ENCODE measurements at places on chromosomes 1 and 21.

DNA sequence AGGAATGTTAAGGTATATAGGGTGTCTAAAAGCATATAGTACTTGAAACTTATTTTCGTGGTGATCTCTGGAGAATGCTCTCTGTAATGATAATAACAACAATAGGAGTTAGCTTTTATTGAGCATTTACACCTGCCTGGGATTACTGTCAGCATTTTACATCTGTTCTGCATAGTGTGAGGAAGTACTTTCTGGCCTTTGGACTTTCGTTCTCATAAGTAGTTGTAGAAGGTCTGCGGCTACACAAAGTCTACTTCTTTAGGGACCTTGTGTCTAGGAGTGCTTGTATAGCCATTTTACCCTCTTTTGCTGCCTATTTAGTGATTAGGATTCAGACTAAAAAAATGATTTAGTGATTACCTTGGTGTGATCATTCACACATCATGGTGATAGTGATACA, 103.6 kb upstream of the GPR52 start:
- no peaks in the 10 kb centered on the region for H3K4me1 ChIP-seq
- no peak overlapping the region for H3K4me3 ChIP-seq
- no peaks in the 10 kb centered on the region for H3K36me3 ChIP-seq
- no peak overlapping the region for H3K27ac ChIP-seq
- no peak for DNase-seq

DNA sequence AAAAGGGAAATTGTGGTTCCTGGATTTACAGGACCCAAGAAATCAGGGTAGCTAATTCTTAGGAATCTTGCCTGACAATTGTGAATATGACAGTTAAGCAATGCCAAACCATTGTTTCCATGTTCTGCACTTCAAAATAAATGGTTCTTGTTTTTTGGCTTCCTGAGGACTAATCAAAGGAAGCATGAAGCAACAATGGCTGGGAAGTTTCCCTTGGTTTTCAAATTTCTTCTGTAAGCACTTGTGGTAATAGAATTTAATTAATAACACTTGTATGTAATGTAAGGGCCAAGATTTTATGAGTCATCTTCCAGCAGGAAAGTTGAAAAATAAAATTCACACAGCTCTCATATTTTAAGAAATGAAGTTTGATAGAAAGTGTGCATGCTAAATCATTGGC, 31.7 kb downstream of the JAM2 start:
- no peak for DNase-seq
- no peak overlapping the region for H3K4me3 ChIP-seq
- no peak overlapping the region for H3K27ac ChIP-seq
- no peaks in the 10 kb centered on the region for H3K36me3 ChIP-seq

DNA sequence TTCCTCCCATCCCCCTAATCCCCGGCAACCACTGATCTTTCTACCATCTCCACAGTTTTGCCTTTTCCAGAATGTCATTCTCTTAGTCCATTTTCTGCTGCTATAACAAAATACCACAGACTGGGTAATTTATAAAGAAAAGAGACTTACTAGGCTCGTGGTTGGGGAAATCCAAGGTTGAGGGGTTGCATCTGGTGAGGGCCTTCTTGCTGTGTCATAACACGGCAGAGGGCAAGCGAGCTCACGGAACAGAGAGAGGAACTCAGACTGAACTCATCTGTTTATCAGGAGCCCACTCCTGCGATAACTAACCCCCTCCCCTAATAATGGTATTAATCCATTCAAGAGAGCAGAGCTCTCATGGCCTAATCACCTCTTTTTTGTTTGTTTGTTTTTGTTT, 52.0 kb downstream of the RUNX3 start:
- H3K4me1 ChIP-seq, result peaks cover 3% of the 10 kb centered on the region
- no peaks in the 10 kb centered on the region for H3K27me3 ChIP-seq
- DNase-seq, result no peak
- no peaks in the 10 kb centered on the region for H3K36me3 ChIP-seq
- no peak overlapping the region for H3K27ac ChIP-seq
- no peak overlapping the region for H3K4me3 ChIP-seq

GRCh38 chr1:4081806-4082711, 182.0 kb upstream of the C1orf174 start:
- H3K36me3 ChIP-seq, result no peaks in the 10 kb centered on the region
- H3K27ac ChIP-seq, result no peak overlapping the region
- no peak overlapping the region for H3K4me3 ChIP-seq
- no peaks in the 10 kb centered on the region for H3K27me3 ChIP-seq

DNA sequence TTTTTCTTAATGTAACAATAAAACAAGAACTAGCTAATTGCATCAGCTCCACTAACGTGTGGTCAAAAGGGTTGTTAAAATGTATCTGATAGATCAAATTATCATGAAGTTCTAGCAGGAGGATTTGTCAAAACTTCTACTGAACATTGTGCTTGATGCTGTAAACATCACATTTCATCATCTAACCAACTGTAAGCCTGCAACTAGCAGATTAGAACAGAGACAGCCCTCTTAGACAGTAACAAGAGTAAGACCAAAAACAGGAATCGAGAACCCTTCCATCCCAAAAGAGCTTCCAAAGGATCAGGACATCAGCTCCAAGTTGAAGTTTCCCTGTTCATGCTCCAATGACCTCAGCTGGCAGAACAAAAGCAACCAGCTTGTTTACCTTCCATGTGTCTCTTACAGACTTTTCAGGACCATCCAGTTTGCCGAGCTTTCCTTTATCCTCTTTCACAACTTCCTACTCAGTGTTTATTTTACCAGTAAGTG, 44.6 kb downstream of the NIBAN1 start:
- H3K4me1 ChIP-seq, result no peaks in the 10 kb centered on the region
- no peak overlapping the region for H3K4me3 ChIP-seq
- no peak overlapping the region for H3K27ac ChIP-seq

GRCh38 chr21:14864211-14865021, 200.4 kb downstream of the NRIP1 start:
- H3K27me3 ChIP-seq, result no peaks in the 10 kb centered on the region
- no peaks in the 10 kb centered on the region for H3K4me1 ChIP-seq
- no peak overlapping the region for H3K4me3 ChIP-seq
- no peak overlapping the region for H3K27ac ChIP-seq
- no peaks in the 10 kb centered on the region for H3K36me3 ChIP-seq
- DNase-seq, result peak; percentile 86

- H3K27me3 ChIP-seq, result no peaks in the 10 kb centered on the region
- H3K36me3 ChIP-seq, result no peaks in the 10 kb centered on the region
- peak overlapping the region; percentile 10 for H3K4me3 ChIP-seq
- peak overlapping the region; percentile 96 for H3K27ac ChIP-seq
- H3K4me1 ChIP-seq, result peaks cover 4% of the 10 kb centered on the region
- peak; percentile 82 for DNase-seq
Observed at GRCh38 chr1:230868736-230869385, 540 bp upstream of the C1orf198 start.

- no peak overlapping the region for H3K27ac ChIP-seq
- H3K4me1 ChIP-seq, result peaks cover 5% of the 10 kb centered on the region
- no peaks in the 10 kb centered on the region for H3K36me3 ChIP-seq
- H3K27me3 ChIP-seq, result no peaks in the 10 kb centered on the region
- no peak for DNase-seq
- no peak overlapping the region for H3K4me3 ChIP-seq
Observed at GRCh38 chr1:180268556-180269075, 38.6 kb downstream of the LHX4 start.

- H3K27me3 ChIP-seq, result no peaks in the 10 kb centered on the region
- H3K36me3 ChIP-seq, result no peaks in the 10 kb centered on the region
- peaks cover 19% of the 10 kb centered on the region for H3K4me1 ChIP-seq
- DNase-seq, result peak; percentile 59
Observed at GRCh38 chr1:46520063-46520911, 30.7 kb downstream of the DMBX1 start.

DNA sequence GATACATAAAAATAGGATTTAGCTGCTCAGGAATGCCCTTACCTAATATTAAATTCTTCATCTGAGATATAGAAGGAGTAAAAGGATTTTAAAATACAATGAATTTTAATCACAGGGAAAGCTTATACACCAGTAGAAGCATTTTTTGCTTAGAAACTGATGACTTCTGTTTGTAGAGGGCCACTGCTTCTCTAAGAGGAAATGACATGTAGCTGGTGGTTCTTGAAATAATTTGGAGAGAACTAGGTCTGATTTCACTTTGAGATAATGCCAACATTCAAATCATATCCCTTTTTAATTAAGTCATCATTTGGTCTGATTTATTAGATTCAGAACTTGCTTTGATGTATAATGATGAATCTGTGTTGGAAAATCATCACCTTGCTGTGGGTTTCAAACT, 166.6 kb upstream of the SGIP1 start:
- no peak for DNase-seq
- no peaks in the 10 kb centered on the region for H3K27me3 ChIP-seq
- H3K36me3 ChIP-seq, result peaks cover 4% of the 10 kb centered on the region
